EH (cell line): ENCODE measurements at places on chromosomes 6 and 20.

- DNase-seq, result no peak
These were observed 199.2 kb downstream of the BMP2 start for GRCh38 chr20:6966721-6967120.

DNA sequence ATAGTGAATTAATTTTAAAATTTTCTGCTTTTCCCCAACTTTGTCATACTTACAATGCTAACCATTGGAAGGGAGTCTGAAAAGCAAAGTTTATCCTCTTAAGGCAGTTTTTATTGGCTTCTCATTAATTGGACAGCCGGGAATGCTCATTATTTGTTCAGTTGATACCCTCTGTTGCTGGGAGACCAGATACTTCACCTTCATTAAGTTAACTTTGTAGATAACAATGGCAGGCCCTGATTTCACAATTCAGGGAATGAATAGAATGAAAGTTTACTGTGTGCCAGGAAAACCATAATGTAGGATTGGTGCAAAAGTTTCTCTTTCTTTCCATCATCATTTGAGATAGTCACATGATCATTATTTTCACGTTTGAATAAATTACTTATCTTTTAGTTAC is 49.0 kb downstream of the COL19A1 start:
- DNase-seq, result no peak

DNA sequence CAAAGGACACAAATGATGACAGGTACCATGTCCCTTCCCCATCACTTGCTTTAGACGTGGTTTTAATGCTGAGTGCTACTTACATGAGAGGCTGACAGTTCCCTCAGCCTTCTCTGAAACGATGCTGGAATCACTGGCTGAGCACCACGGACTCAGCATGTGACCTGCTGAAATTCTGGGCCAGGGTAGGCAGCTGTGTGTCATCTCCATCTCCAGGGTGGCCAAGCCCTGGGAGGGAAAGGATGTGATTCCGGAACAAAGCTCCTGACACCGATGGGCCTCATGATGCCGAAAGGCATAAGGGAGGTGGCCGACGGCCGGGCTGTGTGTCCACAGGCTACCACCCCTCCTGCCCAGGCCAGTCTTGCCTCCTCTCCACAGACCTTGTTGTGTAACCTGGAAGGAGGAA is 184.3 kb upstream of the CST7 start:
- DNase-seq, result no peak

- DNase-seq, result no peak
These were observed 491.0 kb upstream of the CDH4 start for GRCh38 chr20:60761056-60761455.

DNA sequence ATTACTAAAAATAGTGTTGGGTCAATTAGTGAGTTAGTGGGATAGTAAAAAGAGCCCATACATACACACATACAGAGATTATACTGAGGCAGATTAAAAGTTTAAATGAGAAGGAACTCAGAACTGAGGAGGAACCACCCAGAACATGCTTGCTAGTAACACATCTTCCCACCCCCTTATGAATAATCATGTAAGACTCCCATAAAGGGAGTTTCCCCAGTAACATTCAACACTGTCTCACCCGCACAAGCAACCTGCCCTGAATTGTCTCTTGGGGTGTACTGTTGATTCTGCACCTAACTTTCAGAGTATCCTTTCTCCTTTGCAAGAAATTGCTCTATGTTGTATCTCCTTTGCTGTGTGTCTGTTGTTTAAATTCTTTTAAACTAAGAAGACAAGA is 11.1 kb upstream of the HLA-DQB2 start:
- no peak for DNase-seq
